ENCODE measurements at places on chromosomes 6 and 20. TPM values are rescaled to one million over a fixed set of nuclear protein-coding genes. Genes with fewer than 3 reads are reported as not detected.

LY86 gene
- not detected for total RNA-seq

HMGCLL1 gene
- total RNA-seq: not detected

IRF4 gene
- not detected for total RNA-seq

SLC44A4 gene
- total RNA-seq: 0.27 TPM

ANKRD6 gene
- total RNA-seq: 18.1 TPM

ZBTB9 gene
- total RNA-seq: 3.8 TPM

CCN6 gene
- total RNA-seq: not detected

PKIB gene
- 0.57 TPM for total RNA-seq

RBPJL gene
- total RNA-seq: not detected

MYL9 gene
- total RNA-seq: 50.0 TPM

NKX2-2 gene
- not detected for total RNA-seq

Data from fibroblast of the aortic adventitia (primary cell).